Mucosa of gallbladder (tissue), 1 donor: ENCODE measurements at places on chromosomes 16 and 17. TPM values are rescaled to one million over a fixed set of nuclear protein-coding genes. Genes with fewer than 3 reads are reported as not detected.

DNA sequence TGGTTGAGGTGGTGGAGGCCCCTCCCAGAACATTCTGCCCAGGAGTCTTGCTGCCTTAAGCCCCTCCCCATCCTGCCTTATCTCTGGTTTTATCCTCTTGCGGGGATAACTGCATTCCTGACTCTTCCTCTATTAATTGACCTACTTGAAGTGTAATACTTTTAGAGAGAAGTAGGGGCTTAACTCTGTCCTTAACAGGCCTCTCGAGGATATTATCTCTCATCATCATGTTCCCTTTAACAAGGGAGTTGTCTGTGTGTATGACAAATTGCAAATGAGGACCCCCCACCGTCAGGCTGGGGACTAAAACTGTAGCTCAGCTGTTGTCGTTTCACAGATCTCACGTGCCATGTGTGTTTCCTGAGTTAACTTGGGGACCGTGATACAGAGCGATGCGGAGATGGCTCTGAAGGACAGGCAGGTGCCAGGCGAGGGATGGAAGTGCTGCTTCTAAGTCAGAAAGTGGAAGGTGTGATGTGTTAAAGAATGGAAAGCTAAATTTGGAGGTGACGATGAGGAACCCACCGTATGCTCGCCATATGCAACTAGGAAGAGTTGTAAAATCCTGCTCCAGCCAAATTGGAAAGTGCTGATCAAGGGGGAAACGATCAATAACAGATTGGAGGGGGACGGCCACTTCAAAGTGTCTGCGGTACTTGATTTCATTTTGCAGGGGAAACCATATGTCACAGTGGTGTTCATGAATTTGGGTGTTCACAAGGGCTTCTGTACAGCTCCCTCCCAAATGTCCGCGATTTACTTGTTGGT is 106.3 kb downstream of the RPTOR start:
- no peak for DNase-seq

DNA sequence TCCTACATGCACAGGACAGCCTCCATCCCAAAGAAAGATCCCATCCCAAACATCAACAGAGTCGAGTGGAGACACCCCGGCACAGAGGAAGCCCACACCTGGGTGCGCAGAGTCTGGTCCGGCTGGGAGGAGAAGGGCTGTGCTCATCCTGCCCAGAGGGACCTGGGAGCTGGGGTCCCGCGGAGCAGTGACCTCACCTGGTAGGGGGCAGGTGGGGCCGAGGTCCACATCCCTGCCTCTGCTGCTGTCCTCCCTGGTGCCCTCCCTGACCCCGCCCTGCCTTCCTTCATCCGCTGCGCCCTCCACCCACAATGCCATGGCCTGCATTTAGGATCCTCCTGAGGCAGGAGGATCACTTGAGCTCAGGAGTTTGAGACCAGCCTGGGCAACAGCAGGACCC is 2.9 kb downstream of the C16orf90 start:
- no peak for DNase-seq

DNA sequence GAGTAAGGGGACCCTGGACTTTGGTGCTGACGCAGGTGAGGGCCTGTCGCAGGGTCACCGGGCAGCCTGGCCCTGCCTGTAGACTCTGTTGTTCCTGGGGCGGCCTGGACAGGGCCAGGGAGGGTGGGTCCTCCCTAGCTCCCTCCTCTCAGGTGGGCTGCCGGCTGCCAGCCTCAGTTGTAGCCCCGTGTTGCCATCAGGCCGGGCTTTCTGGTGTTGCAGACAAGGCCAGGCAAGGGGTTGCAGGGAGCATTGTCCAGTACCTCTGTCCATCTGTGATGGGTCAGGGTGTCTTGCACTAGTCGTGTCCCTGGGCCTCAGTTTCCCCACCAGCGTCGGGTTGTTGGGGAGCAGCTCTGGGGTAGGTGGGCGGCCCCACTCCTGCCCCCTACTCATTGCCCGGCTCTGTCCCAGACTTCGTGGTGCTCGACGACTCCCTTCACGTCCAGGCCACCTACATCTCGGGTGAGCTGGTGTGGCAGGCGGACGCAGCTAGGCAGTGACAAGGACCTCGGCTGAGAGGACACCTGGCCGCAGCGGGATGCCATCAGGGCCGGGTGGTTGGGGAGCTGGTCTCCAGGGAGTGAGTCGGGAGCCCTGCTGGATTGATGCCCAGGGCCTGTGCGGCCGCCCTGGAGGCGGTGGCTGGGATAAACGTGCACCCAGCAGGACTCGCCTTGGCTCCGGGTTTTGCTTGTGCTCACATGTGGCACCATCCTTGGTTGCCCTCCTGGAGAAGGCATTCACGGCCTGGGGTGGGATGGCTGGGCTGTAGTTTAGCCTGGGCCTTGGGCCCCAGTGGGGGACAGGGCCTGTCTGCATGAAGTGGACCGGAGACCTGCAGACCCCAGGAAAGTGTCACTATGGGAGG is 1.9 kb downstream of the CEMP1 start:
- no peak for DNase-seq

FMNL1 gene
- 30.7 TPM for total RNA-seq

ZG16 gene
- not detected for total RNA-seq
